Kasumi-1 (cell line): ENCODE measurements at places on chromosomes 1 and 21.
A peak's percentile ranks its signal among the peaks of the same experiment; 100 is the strongest.

DNA sequence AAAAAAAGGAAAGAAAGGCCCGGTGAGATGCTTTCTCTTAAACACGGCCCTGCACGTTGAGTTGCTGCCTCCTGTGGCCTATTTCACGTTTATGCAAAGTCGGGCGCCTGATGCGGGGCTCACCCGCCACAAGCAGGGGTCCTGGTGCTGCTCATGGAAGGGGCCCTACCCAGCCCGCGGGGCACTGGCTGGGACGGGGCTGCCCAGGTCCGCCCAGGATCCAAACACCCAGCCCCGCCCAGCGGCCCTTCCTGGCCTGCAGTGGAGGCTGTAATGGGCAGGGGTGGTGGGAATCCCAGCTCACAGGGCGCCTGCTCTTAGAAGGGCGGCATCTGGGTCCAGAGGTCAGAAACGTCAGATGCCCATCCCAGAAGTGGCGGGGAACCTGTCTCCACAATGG is 1.6 kb downstream of the COL6A2 start:
- DNase-seq: no peak

DNA sequence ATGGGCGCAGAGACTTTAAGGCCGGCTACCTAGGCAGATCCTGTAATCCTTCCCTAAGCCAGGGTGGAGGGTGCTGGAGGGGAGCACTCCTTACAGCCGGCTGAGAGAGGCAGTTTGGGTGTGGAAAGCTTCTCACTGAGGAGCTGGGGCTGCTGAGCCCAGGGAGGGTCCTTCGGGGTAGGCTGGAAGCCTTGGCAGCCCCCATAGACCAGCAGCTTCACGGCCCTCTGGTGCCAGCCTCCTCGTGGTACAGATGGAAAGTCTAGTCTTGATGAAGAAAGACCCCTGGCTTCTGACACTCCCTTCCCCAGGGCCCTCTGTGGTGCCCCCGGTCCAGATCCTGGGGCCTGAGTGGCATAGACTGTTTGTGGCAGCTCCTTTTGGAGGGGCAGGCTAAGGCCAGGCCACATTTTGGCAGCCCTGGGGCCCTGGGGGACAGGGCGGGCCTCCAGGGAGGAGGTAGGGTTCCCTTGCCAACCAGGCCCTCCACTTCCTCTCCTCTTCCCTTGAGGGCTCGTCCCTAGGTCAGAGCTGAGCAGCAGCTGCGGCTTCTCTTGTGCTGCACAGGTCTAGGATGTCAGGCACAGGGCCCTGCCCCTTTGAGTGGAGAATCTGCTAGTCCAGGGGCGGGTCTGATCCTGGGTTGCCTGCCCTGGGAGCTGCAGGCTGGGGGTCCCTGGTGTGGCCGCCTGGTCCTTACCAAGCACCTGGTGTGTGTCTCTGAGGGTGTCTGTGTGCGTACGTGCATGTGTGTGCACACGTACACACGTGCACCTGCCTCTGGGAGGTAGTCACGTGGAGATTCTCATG is 4.8 kb downstream of the AMPD2 start:
- DNase-seq: peak; percentile 86

DNA sequence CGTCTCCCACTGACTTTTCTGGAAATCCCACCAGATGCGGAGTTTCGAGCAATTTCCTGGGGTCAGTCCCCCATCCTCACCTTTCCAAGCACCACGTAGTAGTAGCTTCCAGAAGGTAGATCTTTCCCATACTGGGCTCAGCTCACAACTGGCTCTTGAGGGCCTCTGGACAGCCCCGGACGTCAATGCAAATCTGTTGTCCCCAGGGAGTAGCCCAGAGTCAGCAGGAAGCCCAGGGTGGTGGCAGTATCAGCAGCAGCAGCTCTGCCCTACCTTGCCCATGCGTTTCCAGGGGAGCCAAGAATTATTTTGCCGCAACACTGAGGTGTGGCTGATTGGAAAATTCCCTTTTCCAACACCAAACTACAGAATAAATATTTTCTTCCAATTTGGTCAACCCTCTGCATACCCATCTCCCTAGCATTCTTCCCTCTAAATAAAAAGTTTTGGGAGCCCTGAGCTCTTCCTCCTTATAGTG is 70.3 kb downstream of the CD46 start:
- DNase-seq: no peak

GRCh38 chr1:37890378-37891014 is 31.1 kb upstream of the MTF1 start:
- DNase-seq: peak; percentile 56

- no peak for DNase-seq
Measured at GRCh38 chr1:239536165-239536849, 149.9 kb downstream of the CHRM3 start.

GRCh38 chr1:3702990-3703728 is 49.1 kb upstream of the CCDC27 start:
- no peak for DNase-seq

GRCh38 chr21:45535341-45536081 is 6.7 kb downstream of the SLC19A1 start:
- peak; percentile 76 for DNase-seq

DNA sequence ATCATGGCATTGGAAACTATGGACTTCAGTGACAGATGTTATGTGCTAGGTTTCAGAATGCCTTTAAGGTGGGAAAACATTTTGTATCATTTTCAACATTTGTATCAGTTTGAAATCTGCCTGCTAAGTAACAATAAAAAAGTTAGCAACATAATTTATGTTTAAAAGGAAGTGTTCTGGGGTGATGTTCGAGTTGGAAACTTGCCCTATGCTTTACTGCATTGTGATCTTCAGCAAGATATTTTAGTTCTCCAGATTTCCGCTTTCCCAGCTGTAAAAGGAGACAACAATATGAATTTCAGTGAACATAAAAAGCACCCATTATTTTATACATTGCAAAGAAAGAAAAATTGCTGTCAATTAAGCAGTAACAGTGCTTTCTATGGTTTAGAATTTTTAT is 187.4 kb downstream of the DISC1 start:
- no peak for DNase-seq

GRCh38 chr1:82538876-82539275 is 738.1 kb downstream of the ADGRL2 start:
- DNase-seq: no peak
